ENCODE measurements at places on chromosomes 4 and X.

GRCh38 chr4:100708776-100709175 lies 191.0 kb upstream of the EMCN start:
- DNase-seq, result no peak

DNA sequence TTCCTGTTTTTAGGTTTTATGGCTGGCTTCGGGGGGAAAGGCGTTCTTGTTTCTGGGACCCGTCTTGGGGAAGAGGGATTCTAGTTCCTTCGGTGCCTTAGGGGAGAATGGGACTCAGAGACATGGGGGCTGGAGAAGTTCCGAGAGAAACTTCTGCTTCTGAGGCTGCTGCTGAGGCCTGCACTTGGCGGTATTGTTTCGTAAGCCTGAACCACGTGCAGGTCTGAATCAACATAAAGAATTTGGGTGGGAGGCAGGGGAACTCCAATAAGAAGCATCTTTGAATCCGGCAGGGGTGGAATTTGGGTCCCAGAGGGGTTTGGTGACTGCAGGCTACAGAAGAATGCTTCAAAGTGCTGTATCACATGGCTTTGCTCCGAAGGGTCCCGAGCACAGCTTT lies 15.1 kb downstream of the XG start:
- no peak for DNase-seq

- no peak for DNase-seq
Measured at GRCh38 chr4:120418146-120418545, 351.5 kb upstream of the MAD2L1 start.

DNA sequence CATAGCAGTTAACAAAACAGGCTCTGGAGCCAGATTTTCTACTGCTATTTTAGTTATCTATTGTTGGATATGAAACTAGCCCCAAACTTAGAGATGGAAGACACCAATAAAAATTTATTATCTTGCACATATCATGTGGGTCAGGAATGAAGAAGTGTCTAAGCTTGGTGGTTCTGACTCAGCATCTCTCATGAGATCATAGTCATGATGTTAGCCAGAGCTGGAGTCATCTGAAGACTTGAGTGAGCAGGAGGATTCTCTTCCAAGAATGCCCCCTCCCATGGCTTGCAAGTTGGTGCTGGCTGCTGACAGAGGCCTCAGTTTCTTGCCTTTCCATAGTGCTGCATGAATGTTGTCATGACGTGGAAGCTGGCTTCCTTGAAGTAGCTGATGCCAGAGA lies 68.2 kb upstream of the TAPT1 start:
- no peak for DNase-seq

GRCh38 chr4:52716364-52717151 lies 34.7 kb downstream of the ERVMER34-1 start:
- no peak for DNase-seq

GRCh38 chr4:136812100-136812880 lies 720.0 kb downstream of the PCDH18 start:
- no peak for DNase-seq

DNA sequence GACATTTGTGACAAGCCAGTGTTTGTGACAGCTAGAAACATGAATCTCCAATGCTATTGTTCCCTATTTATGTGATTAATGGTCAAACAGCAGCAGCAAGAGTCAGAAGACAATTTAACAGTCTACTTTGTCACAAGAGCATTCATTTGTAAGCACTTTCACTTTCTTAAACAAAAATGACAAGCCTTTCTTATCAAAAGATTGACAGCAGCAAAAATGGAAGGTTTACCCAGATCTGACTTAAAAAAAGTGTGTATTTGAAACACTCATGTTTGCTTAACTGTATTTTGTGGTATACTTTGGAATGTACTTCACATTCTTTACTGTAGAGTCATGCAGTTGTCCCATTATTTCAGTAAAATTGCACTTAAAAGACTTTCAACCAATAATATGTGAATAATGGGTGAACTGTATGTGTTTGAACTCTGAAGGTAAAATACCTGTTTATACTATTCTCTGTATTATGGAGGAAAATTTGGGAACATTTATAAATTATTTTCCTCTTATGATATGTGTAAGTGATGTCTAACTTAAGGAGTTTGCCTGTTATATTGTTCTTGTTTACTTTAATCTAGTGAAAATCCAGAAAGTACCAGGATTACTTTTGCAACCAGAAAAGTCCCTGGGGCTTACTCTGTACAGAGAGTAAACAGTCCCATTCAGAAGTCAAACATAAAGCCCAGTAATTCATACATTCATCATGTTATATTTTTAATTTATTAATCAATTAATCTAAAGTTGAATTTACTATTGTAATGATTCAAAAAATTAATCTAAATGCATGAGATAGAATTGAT lies 314.9 kb upstream of the TRAM1L1 start:
- peak; percentile 82 for DNase-seq

- DNase-seq, result no peak
Measured at GRCh38 chr4:123553279-123553678, 156.7 kb downstream of the SPRY1 start.

DNA sequence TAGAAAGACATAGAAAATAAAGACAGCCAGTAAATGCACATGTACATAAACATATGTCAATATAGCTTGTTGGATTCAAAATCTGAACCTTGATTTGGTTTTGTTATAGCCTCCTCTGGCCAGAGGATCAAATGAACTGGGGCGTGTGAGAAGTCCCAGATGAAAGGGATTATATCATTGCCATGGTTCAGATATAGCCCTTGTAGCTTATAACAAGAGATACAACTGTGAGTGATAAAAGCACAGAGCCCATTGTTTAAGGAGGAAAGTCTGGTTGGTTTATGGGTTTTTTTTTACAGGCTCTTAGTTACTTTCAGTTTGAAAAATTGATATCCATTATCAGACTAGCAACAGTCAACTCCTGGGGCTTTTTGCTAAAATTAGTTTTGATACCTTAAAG lies 101.7 kb upstream of the GLRA2 start:
- DNase-seq, result no peak

- DNase-seq, result no peak
Measured at GRCh38 chr4:38120772-38121171, 160.6 kb downstream of the PTTG2 start.

GRCh38 chr4:146709956-146710355 lies 71.3 kb downstream of the POU4F2 start:
- no peak for DNase-seq

- peak; percentile 20 for DNase-seq
Measured at GRCh38 chr4:10571909-10572308, 112.7 kb downstream of the CLNK start.

- no peak for DNase-seq
Measured at GRCh38 chr4:24559889-24560288, 24.5 kb downstream of the DHX15 start.

DNA sequence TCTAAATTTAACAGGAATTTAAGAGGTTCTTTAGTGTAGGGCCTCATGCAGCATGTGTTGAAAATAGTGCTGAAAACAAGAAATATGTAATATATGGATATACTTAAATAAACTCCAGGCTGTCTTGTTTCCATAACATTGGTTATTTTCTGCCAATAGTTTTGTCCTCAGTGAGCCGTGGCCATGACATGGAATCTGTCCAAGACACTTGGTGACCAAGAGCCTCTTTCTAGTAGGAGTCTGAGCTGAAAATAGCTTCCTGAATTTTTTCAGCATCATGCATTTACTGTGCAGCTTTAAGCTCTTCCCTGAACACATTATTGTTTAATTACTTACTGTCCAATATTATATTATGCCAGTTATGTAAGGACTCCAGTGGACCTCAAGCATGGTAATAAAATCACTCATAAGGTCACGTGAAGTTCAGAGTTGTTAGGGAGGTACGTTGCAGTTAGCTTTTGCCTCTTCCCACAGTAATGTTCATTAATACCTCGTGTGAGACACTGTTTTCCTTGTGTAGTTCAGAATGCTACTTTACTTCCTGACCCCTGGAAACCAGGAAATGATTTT lies 488.2 kb downstream of the GRID2 start:
- DNase-seq, result peak; percentile 3

GRCh38 chr4:26323821-26324220 lies 3.0 kb downstream of the RBPJ start:
- DNase-seq, result peak; percentile 52

DNA sequence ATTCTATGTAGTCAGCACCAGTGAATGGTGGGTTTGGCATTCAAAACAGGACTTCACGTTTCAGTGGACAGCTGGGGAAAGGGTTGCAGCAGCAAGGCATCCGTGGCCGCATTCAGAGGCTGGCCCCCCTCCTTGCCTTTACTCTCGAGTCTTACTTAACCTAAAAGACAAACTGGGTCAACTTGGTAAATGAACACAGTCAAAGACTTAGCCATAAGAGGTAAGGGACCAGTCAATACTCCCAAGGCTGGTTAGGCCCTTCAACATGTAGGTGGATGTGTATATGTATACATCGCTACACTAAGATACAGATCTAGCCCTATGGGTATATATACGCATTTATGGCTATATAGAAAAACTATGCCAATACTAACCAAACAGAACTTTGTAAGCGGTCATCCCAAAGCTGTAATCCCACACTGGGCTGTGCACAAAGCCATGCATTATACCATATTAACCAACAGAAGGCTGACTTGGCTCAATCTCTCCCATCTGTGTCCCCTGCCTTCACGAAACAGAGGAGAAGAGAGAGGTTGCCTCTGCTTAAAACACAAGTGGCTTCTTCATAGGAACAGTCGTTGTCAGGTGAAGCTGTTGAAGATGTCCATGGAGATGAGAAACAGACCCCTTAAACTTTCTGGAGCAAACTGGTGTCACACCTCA lies 61.9 kb downstream of the TSC22D3 start:
- DNase-seq, result no peak

GRCh38 chr4:187224560-187224959 lies 500.9 kb upstream of the FAT1 start:
- DNase-seq, result no peak

- DNase-seq, result peak; percentile 72
Measured at GRCh38 chrX:104335756-104336155, 81.0 kb upstream of the ESX1 start.

- DNase-seq, result no peak
Measured at GRCh38 chr4:173777921-173778320, 247.9 kb upstream of the HAND2 start.

DNA sequence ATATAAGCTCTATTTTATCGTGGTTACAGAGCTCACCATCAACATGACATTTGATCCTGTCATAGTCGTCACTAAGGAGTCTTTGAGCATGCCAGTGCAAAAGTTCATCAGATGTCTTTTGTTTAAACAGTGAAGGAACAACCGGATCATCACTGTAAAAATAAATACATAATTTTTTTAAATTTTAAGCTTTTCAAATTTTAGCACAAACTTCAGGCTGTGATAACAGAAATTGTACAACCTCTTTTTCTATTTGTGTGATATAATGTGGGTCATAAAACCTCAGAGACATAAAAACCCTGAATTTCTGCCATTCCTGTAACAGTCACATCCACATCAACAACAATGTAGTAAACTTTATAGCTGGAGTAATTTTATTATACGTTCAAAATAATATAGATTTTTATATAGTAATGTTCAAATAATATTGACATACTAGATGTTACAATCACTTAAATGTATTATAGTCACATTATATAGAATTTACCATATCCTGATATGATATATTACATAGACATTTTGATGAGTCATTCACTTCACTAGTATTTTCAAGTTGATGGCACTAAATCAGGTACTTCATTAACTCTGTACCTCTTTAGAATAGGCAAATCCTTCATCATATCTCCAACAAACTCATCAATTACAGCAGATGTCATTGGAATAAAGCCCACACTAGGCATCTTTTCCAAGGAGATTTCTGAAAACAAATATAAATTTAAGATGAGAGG lies 47.7 kb downstream of the DDX60L start:
- DNase-seq, result no peak

- DNase-seq, result no peak
Measured at GRCh38 chrX:150211988-150212387, 151.1 kb upstream of the MAMLD1 start.

DNA sequence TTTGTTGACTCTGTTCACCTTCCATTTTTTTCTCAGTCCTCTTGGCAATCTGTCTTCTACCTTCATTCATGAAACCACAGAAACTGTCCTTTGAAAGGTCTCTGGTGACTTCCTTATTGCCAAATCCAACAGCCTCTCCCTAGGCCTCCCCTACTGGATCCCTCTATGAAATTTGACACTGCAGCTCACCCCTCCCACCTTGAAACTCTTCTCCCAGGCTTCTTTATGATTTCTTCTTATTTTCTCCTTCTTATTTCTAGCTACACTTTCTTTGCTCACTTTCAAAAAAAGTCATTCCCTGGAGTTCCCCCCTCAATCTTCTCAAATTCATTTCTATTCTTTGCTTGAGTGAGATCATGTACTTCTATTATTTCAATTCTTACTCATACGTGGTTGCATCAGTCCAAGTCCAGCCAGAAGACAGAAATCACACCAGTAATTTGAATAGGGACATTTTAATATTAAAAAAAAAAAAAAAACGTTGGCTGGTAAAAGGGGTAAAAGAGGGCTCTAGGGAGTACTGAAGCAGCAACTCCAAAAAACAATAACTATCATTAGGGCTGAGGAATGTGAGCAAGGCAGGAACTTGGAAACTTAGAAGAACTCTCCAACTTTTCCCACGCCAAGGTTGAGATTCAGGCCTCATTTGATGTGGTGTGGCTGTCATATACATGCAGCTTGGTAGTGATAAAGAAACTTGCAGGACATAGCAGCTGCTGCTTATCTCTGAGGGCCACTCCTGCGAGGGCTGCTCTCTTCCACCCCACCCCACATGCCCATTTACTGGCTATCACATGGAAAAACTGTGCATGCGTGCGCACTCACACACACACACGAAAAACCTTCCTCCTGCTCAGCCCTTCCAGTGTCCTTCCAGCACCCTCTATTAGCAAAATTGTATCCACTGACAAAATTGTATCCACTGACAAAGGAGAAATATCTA lies 169.8 kb upstream of the GALNT7 start:
- peak; percentile 75 for DNase-seq

DNA sequence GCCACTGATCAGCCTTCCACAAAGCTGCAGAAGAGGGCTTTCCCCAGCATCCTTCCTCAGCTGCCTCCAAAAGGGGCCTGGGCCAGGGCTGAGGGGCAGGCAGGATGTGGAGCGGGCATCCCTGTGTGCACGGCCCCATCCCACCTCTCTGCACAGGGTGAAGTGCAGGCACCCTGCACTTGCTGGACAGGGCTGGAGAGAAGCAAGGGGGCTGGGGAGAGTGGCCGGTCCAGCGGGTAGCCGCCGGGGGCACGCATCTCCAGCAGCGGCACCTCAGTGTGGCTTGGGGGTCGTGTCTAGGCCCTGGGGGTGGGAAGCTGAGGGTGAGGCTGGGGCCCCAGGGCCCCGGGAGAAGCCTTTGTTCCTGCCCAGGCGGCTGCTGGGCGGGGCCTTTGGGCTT lies 3.0 kb downstream of the AVPR2 start:
- DNase-seq, result no peak

GRCh38 chrX:140229191-140229590 lies 263.9 kb upstream of the CXorf66 start:
- peak; percentile 49 for DNase-seq

DNA sequence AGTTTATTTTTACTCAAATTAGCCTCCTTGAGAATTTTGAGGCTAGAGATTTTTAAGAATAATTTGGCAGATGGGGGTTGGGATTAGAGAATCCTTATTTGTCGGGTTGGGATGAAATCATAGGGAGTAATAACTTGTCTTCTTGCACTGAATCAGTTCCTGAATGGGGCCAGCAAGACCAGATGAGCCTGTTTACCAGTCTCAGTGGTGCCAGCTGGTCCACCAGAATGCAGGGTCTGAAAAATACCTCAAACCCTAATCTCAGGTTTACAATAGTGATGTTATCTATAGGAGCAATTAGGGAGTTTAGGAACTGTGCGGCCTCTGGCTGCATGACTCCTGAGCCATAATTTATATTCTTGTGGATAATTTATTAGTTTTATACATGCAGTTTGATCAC lies 705.9 kb upstream of the AGA start:
- DNase-seq, result no peak

- DNase-seq, result no peak
Measured at GRCh38 chrX:2449135-2449886, 51.5 kb downstream of the DHRSX start.
